CD4-positive, alpha-beta T cell treated with Interleukin-17A for 1 hour (primary cell): ENCODE measurements at places on chromosomes 16 and 17.

DNA sequence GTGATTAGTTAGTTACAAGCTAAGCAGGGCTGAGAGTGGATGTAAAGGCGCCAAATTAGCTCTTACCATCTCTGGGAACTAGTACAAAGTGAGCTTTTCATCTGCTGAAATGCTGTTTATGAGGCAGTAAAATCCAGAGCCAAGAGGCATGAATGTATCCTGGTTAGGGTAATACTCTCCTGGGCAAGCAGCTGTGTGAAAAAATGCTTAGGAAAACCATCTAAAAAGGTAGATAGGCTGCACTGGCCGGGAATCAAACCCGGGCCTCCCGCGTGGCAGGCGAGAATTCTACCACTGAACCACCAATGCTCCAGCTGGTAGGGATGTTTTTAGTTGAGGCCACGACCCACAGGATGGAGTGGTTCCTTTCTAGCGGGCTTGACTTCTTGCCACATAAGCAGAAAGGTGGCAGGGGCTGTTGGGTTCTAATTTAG, 23.0 kb downstream of the VAC14 start:
- DNase-seq: no peak

DNA sequence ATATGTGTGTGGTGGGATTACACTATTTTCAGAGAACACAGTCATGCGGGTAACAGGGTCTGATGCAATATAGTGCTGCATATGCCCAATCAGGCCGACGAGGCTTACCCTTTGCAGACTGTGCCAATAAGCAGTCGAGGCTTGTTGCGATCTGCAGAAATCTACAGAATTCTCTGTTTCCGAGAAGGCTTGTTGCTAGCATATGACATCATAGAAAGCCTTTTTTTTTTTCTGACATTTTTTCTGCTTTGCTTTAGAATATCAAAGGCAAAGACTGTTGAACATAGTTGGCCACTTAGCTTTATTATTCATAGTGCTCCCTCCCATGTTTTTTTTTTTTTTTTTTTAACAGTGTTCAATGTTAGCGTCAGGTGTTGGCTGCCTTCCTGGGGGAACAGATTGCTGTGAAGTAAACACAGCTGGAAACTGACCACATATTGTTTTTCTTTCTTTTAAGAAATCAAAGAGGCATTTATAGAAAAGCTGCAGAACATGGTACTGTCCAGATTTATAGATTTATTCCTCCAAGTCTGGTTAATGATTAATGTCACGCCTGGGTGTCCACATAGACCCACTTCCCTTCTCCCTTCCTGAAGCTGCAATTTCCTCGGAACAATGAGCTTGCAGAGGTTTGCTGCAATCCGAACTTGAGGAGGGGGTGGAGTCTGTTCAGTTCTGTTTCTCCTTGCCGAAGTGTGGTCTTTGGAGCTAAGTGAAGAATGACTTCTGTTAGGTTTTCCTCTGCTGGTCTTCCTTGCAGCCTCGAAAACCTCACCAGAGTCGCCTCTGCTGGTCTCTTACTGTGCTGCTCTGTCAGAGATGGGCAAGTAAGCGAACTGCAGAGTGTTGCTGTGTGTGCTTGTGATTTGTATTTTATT, 87.3 kb downstream of the MAP2K6 start:
- no peak for DNase-seq

DNA sequence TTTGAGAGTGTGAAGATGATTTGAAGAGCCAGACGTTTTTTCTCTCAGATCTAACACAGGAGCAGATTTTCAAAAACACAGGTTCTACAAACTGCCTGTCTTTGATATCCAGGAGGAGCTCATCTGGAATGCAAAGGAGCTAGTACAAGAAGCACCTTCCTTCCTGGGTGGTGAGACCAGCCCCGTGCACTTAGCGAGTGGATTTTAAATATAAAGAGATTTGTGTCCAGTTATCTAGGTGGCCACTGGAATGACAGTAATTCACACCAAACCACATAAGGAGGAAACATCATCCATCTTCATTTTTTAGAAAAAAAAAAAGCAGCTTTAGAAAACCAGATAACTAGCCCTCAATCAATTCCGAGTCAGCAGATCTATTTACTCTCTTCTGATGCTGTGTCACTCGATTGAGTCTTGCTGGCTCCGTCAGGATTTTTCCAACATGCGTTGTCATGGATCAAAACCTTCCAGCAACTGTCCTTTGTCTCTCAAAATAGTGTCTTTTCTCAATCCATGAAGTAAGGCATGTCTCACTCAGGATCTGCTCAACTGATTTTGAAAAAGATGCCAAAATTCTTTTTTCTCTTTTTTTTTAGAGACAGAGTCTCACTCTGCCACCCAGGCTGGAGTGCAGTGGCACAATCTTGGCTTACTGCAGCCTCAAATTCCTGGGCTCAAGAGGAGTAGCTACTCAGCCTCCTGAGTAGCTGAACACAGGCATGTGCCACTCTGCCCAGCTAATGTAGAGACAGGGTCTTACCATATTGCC, 451.2 kb upstream of the PSMD7 start:
- DNase-seq: no peak

DNA sequence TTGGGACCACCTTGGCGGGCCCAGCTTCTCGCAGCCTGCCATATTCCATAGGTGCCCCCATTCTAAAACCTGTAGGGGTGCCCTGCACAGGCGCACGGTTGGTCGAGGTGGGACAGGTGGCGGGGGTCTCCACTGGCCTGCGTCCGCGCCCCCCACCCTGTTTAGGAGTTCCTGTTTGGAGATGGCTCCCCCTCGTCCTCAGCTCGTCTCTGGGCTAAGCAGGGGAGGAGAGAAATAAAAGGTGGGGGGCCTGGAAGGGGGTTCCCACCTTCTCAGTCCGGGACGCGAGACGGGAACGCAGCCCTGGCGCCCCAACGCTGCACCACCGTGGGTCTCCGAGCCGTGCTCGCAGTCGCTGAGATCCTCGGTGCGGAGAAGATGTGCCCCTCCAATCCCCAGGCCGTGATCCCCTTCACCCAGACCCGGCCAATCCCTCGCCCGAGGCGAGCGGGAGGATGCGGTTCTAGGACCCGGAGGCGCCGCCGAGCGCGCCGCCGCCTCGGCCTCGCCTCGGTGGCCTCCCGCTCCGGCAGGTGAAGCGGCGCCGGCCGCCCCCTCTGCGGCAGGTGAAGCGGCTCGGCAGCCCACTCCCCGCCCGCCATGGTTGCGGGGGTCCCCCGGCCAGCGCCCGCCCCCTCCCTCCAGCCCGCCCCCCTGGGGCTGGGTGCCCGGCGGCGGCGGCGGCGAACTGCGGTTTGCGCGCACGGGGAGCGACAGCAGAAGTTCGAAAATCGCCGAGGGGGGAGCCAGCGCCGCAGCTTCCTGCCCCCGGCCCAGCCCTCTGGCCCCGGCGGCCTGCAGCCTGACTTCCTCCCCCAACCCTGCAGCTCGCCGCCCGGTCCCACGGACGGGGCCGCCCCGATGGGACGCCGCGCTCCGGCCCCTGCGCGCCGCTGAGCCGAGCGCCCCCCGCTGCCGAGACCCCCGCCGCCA, at the start of gene FMNL1:
FMNL1 (plus strand) TSS at position 805 of the 933 bp plus-strand sequence. CDS start 240 bp downstream, outside the sequence.
- DNase-seq: peak; percentile 68

- peak; percentile 86 for DNase-seq
Measured at GRCh38 chr17:5049314-5049841, 14.2 kb upstream of the SLC52A1 start.

DNA sequence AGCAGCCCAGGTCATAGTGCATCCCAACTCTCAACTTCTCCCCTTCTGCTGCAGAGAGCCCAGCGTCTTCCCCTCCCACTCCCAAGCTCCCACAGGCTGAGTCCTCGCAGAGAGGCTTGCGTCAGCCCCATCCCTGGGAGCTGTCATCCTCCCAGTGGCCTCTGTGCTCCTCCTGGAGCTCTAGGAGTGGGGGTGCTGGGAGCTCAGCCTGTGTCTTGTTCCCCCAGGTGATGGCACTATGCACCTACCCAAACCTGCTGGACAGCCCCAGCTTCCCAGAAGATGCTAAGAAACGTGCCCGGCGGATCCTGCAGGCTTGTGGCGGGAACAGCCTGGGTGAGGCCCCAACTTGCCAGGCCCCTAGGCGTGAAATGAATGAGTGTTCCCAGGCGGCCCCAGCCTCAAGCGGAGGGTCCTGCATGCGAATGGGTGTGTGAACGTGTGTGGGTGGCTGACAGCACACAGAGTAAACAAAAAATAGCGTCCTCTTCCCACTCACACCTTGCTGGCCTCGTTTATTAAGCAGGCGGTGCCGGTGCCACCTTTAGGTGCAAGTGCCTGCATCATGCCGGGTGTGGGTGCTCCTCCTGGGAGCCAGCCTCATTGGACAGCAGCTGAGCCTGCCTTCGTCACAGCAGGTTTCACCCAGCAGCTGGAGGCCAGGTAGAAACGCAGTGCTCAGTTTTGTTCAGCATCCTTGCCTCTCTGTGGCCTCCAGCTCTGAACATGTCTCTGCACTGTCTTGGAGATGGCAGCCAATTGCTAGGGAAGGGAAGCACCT, 16.5 kb downstream of the GPT2 start:
- DNase-seq: no peak

DNA sequence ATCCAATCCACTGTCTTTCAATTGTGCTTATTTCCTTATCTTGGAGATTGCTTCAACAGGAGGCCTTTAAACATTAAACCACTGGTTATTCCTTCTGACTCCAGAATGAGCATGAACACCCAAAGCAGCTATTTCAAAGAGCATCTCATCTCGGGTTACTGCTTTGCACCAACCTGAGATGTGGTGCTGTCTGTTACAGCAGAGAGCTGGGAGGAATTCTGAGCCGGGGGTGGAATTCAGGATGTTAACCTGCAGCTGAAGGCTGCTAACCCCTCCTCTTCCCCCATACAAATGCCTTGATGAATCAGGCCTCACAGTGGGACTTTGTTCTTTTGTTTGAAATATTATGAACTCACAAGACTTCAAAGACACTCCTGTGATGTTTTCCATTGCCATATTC, 113.1 kb downstream of the SHISA9 start:
- no peak for DNase-seq

- DNase-seq: peak; percentile 29
Measured at GRCh38 chr16:69566981-69567680, 1.4 kb downstream of the NFAT5 start.

GRCh38 chr16:6913566-6913965, 419.1 kb upstream of the RBFOX1 start:
- DNase-seq: no peak

DNA sequence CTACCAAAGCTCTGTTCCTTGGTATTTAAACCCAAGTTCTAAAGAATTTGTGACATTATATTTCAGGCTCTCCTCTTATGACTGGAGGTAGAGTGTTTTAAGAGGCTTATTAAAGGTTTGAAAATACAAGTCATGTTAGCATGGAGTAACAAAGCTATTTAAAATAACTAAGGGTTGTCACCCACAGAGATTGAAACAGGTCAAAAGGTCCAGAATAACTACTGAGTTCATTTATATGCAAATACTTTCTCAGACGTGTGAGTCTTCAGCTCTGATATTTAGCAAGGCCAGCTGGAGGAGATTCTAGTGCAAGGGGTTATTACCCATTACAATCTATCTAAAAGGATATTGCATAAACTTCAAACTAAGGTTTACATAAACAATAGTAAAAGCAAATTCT, 1538.8 kb upstream of the CDH8 start:
- DNase-seq: no peak

DNA sequence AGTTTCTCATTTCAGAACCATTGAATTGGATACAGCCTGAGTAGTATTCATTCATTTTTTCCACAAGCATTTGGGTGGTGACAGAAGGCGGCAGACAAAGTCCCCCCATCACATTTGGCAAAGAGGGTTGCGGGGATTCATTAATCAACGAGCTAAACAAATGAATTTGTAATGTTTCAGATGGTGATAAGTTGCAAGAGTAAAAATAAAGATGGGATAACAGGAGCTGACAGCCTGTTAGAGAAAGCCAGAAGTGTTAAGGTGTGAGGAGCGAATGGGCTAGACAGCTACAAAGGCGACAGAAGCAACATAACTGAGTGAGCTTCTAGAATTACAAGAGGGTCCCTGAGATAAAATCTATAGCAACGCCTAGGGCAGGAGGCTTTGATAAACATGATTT, 342.8 kb upstream of the HSBP1 start:
- no peak for DNase-seq

DNA sequence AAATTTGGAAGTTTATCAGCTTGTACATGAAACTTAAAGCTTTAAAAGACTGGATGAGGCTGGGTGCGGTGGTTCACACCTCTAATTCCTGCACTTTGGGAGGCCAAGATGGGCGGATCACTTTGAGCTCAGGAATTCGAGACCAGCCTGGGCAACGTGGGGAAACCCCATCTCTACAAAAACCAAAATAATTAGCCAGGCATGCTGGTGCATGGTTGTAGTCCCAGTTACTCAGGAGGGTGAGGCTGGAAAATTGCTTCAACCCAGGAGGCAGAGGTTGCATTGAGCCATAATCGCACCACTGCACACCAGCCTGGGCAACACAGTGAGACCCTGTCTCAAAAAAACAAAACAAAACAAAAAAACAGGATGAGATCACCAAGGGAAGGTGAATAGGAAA, 209.5 kb downstream of the AATF start:
- no peak for DNase-seq

DNA sequence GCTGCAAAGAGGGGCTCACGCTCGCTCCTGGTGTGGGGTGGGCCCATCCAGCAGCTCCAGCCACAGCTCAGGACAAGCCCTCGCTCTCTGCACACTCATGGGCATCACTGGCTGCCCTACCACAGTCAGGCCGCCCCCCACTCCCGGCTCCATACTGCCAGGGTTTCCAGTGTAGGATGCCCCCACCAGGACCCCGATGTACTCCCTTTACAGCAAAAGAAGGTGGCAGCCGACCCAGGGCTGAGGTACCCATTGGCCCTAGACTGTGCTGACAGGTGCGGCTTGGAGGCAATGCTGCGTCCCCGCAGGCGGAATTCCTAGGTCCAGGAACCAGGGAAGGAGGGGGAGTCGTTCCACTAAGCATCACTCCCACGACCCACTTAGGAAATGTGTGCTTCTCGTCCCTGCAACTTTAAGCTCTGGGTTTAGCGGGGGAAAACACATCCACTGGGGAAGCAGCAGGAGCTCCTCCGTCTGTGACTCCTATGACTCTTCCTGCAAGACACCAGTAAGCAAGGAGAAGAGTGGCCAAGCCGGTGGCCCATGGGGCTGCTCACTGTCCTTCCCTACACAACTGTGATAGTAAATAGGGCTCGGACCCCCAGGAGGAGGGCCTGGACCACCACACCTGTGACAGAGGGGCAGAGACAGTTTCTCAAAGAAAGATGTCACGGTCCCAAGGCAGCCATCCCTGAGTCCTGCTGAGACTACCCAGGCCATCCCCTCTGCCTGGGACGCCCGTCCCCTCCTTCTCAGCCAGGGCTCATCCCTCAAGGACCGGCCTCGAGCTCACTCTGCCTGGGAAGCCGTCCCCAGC, 13.1 kb downstream of the CORO7 start:
- no peak for DNase-seq

- no peak for DNase-seq
Measured at GRCh38 chr16:79856581-79856980, 256.0 kb upstream of the MAF start.

DNA sequence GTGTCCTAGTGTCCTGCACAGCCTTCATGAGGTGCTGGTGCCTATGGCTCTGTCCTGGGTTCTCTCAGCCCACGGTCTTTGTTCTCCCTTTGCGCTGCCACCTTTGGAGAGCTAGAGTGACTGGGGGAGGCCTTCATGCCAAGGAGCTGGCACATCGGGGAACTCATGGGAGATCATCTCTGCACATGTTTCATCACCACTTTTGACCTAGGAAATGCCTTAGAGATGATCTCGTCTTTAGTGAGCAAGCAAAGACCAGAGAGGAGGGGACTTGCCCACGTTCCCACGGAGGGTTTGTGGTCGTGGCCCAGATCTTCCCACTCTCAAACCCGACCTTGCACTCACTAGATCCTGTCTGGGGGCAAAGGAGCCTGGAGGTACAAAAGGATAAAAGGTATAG, 23.5 kb downstream of the TBX4 start:
- no peak for DNase-seq
